ENCODE measurements at places on chromosomes 6 and 20.

DNA sequence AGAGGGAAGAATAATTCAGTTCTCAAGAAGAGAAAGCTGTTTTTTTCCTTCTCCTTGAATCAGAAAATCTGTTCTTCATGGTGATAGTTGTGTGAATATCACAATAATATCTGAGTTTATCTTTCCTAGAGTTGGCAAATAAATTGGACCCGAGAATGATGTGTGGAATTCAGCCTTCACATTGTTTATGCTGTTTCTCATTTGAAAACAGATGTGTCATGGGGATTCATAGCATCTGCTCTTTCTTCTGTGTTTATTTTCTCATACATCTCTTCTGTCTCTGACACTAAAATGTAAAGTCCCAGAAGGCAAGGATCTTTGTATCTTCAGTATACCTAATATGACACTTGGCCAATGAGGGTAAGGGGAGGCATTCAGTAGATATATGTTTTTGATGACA, 103.6 kb upstream of the SGK1 start:
- DNase-seq, result no peak

GRCh38 chr20:58985656-58986055, 4.6 kb downstream of the NELFCD start:
- DNase-seq, result no peak

DNA sequence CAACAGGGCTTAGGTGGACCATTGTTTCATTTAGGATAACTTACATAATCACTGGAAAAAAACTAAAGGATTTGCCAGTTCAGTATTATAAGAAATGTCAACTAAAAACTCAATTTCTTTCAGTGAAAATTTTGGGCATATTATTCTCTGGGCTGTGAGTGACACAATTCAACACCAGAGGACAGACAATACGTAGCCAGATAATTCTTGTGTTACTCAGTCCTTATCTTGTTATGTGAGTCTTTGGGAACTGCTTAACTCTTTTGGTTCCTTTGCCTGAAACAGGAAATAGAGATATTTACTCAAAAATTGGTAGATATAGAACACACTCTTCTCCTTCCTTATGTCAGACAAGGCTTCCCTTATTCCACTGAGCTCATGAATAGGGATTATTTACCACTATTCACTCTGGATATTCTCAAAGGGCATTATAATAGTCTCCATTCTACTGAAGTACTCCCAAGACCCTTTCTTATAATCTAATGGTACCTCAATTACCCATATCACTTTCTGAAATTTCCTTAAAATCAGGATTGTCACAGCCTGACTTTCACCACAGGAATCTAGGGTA, 4.9 kb upstream of the BEND6 start:
- DNase-seq, result no peak

GRCh38 chr20:63154395-63154794, 61.5 kb downstream of the YTHDF1 start:
- no peak for DNase-seq

GRCh38 chr20:39886650-39887190, 802.3 kb downstream of the MAFB start:
- no peak for DNase-seq

DNA sequence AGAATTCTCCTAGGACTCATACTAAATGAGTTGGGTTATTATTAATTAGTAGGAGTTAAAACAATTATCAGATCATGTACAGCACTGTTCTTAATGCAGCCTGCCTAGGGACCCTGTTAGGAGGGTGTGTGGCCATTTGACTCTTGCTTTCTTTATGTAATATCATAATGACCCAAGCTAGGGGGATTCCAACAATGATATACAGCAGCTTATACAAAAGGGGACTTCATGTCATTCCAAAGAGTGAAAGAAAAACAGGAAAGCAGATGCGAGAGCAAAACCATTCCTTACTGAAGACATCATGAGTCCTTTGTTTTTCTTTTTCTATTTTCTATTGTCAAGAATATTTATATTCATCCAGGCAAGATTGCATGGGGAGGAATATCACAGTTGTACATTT, 455.2 kb downstream of the PLCB1 start:
- no peak for DNase-seq

GRCh38 chr6:156189195-156189594, 588.0 kb upstream of the ARID1B start:
- DNase-seq, result no peak

DNA sequence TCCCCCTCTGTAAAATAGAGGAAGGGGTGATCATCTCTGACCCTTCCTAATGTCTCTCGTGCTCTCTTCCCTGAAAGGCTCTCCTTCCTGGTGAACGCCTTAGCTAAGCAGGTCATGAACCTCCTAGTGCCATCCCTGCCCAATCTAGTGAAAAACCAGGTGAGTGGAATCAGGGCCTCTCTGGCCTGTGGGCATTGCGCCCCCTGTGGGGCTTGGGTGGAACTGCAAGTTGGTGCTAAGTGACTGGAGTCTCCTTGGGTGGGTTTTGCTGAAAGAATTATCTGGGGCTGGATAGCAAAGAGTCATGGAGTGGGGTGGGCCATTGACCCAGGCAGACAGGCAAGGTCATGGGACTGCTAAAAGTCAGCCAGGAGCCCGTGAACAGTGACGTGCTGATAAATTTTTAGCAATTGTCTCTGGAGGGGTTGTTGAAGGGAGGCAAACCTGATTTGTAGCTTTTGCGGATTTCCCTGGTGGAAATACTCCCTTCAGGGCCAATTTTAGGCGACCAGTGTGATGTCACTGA, 8.9 kb downstream of the BPIFB1 start:
- DNase-seq, result peak; percentile 65
